Frontal cortex (tissue), 4 donors: ENCODE measurements at places on chromosomes 1 and 21. TPM values are rescaled to one million over a fixed set of nuclear protein-coding genes. Genes with fewer than 3 reads are reported as not detected.

Gene PRRX1
- total RNA-seq = 6.5 TPM

Gene ATP6V1G3
- total RNA-seq = not detected

Gene NADK
- total RNA-seq = 23.2 TPM

Gene ANKRD34A
- 1.6 TPM for total RNA-seq

Gene GNG4
- total RNA-seq = 31.0 TPM

Gene DYNLT4
- not detected for total RNA-seq

Gene PIK3R3
- 33.4 TPM for total RNA-seq

Gene FAM151A
- not detected for total RNA-seq

Gene PTPRU
- 30.2 TPM for total RNA-seq

Gene AIM2
- 22.8 TPM for total RNA-seq

Gene REG4
- not detected for total RNA-seq

Gene NGF
- 0.82 TPM for total RNA-seq

Gene AUNIP
- 0.82 TPM for total RNA-seq

Gene SYT11
- 163 TPM for total RNA-seq

Gene FLG2
- total RNA-seq = not detected

Gene SH2D2A
- total RNA-seq = 0.41 TPM

Gene DOP1B
- 50.1 TPM for total RNA-seq

Gene C1orf56
- total RNA-seq = 2.0 TPM

Gene SPATA17
- total RNA-seq = 5.3 TPM

Gene LCA5L
- total RNA-seq = under 0.01 TPM

Gene CTSS
- 6.9 TPM for total RNA-seq

Gene DMBX1
- total RNA-seq = not detected

Gene ADAR
- total RNA-seq = 63.2 TPM

Gene SLC44A3
- 1.2 TPM for total RNA-seq

Gene PSEN2
- total RNA-seq = 33.4 TPM

Gene PRDX6
- total RNA-seq = 27.3 TPM

Gene C1orf94
- under 0.01 TPM for total RNA-seq

Gene GNG12
- 21.2 TPM for total RNA-seq

Gene HSD3B2
- total RNA-seq = not detected

Gene KIF17
- 10.2 TPM for total RNA-seq

Gene LCE1A
- not detected for total RNA-seq

Gene MAN1C1
- total RNA-seq = 5.3 TPM

Gene MIXL1
- total RNA-seq = not detected

Gene C1orf21
- 24.9 TPM for total RNA-seq

Gene CRABP2
- total RNA-seq = 7.7 TPM

Gene LAMC1
- 29.3 TPM for total RNA-seq

Gene NHLH1
- total RNA-seq = 0.41 TPM

Gene RAB7B
- total RNA-seq = under 0.01 TPM

Gene PGLYRP3
- not detected for total RNA-seq

Gene KIF21B
- 127 TPM for total RNA-seq

Gene ARTN
- under 0.01 TPM for total RNA-seq

Gene SLC30A2
- not detected for total RNA-seq

Gene PTPN22
- total RNA-seq = 0.82 TPM

Gene SPATA21
- not detected for total RNA-seq

Gene FMN2
- 60.7 TPM for total RNA-seq
